ENCODE measurements at places on chromosomes 5 and 9.

DNA sequence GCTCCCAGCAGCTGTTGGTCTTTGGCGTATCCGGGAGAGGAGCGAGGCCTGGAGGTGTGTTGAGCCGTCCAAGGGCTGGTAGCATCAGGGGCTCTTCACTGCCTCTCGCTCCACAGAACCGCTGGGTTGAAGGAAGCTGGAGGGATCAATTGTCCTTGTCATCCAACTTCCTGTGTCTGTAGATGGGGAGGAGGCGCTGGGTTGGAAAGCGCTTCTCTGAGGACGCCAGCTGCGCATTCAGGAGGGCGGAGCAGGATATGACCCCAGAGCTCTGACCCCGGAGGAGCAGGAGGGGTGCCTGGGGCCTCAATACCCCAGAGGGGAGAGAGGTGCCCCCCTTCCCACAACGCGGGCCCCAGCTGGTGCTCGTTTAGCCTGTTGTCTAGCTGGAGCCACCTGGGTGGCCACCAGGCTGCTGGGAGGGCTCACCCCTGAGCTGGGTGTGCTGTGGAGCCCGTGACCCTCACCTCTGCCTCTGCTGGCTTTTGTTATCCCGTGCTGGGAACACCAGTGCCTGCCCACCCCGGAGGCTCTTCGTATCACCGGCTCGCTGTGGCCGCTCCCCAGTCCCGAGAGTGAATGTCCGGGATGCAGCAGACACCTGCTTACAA is 2.0 kb upstream of the DBH start:
- no peak for DNase-seq

DNA sequence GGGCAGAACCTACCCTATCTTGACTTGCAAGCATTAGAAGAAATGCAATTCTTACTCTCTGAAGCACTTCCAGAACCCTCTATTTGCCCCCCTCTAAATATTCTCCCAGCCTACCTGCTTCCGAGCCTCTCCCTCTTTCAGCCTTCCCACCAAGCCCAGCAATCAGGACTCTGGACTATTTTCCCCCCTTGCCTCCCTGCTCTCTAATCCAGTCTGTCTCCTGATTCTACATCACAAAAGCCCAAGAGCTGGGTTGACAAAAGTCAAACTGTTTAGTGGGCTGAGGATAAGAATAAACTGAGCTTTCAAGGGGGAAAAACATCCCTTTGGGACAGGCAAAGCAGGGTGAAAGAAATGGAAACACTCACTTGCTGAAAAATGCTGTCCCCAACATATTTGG is 123.2 kb upstream of the KIF2A start:
- no peak for DNase-seq

GRCh38 chr5:135264451-135265440 is 134.3 kb downstream of the MACROH2A1 start:
- DNase-seq = no peak

- no peak for DNase-seq
Observed at GRCh38 chr5:127353327-127353726, 62.7 kb downstream of the MEGF10 start.

- no peak for DNase-seq
Observed at GRCh38 chr5:93423300-93423699, 157.7 kb downstream of the NR2F1-AS1 start.

- no peak for DNase-seq
Observed at GRCh38 chr5:116524966-116525365, 49.7 kb downstream of the SEMA6A start.

- peak; percentile 44 for DNase-seq
Observed at GRCh38 chr5:150710165-150710564, 9.3 kb upstream of the RBM22 start.
